ENCODE measurements at places on chromosomes 5 and 9. TPM values are rescaled to one million over a fixed set of nuclear protein-coding genes. Genes with fewer than 3 reads are reported as not detected.

DNA sequence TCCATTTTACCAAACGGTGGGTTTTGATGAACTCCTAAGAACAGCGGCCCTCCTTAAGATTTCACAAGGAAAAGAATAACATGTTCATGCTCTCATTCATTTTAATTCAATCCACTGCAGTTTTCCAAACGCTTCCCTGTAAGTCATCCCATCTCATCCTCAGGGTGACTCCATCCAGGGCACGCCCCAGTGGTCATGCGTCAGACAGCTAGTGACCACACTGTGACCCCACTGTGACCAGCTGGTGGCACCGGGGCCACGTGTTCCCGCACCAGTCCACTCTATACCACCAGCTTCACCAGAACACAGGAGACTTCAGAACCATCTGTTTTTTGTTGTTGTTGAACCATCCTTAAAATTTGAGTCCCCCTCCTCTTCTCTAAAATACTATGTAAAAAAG lies 14.3 kb downstream of the ATPSCKMT start:
- no peak for DNase-seq
- H3K36me3 ChIP-seq: peaks cover 11% of the 10 kb centered on the region
- no peak overlapping the region for H3K4me3 ChIP-seq
- no peak overlapping the region for H3K27ac ChIP-seq
- no peaks in the 10 kb centered on the region for H3K27me3 ChIP-seq

GRCh38 chr5:149636191-149636860 lies 55.0 kb downstream of the ARHGEF37 start:
- no peaks in the 10 kb centered on the region for H3K27me3 ChIP-seq
- peaks cover 48% of the 10 kb centered on the region for H3K4me1 ChIP-seq
- H3K27ac ChIP-seq: no peak overlapping the region
- no peak for DNase-seq
- H3K4me3 ChIP-seq: no peak overlapping the region

DNA sequence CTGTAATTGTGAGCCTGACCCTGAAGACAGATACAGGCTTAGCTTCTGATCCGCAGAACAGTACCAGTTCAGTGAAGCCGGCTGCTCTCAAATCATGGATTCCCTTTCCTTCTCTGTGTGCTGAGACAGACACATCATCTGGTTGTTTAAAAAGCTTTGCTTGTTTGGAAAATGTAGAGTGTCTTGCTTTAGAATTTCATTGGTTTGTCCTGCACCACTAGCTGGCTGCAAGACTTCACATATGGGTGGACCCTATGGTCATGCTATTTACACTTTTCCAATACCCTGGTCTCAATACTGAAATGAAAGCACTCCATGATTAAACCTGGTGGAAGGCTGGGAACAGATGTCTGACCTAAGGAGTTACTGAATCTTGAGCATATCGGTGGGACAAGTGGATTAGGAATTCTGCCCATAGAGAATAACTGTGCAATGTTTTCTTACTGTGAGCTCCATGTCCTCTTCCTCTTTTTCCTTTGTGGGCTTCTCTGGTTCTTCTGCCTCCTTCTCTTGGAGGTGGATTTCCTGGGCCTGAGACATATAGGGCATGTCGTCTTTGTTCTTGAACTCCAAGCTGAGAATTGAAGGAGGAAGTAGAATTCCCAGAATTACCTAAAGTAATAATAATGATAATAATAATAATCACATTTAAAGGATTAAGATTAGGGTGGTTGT lies 201.1 kb upstream of the KLF9 start:
- no peak overlapping the region for H3K27ac ChIP-seq
- no peak overlapping the region for H3K4me3 ChIP-seq
- H3K36me3 ChIP-seq: peaks cover 1% of the 10 kb centered on the region
- peaks cover 35% of the 10 kb centered on the region for H3K4me1 ChIP-seq
- H3K27me3 ChIP-seq: no peaks in the 10 kb centered on the region

DNA sequence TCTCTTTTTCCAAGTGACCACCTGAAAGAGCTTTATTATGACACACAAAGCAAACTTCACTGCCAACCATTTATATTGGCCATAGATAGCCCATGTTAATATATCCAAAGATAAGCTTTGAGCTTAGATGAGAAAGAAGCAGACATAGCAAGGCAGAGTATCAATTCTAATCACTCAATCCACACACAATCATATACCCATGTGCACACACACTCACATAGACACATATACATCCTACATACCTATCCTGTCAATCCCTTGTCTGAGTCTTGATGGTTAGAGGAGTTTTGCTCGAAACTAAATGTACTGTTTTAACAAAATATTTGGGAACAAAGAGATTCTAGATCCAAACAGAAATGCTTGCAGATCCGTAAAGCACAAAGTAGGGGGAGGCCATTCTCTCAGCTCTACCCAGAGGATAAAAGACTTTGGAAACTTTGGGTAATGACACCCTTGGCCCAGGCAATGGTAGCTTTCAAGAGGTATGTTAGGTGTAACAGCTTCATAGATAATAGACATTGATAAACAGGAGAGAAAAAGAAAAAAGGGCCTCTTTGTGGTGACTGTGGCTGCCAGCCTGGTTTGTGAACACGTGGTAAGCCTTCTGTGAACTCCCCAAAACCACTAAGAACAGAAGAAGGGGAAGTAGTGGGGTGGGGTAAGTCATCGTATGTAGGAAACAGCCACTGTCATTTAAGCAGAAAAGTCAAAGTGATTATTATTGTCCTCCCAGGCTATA lies 121.6 kb downstream of the TLR4 start:
- peaks cover 19% of the 10 kb centered on the region for H3K27me3 ChIP-seq
- no peak overlapping the region for H3K4me3 ChIP-seq
- DNase-seq: no peak
- no peak overlapping the region for H3K27ac ChIP-seq
- no peaks in the 10 kb centered on the region for H3K4me1 ChIP-seq

GRCh38 chr9:109745335-109746283 lies 34.4 kb upstream of the PALM2AKAP2 start:
- peaks cover 46% of the 10 kb centered on the region for H3K4me1 ChIP-seq
- H3K27ac ChIP-seq: peak overlapping the region; percentile 77
- H3K36me3 ChIP-seq: no peaks in the 10 kb centered on the region

DNA sequence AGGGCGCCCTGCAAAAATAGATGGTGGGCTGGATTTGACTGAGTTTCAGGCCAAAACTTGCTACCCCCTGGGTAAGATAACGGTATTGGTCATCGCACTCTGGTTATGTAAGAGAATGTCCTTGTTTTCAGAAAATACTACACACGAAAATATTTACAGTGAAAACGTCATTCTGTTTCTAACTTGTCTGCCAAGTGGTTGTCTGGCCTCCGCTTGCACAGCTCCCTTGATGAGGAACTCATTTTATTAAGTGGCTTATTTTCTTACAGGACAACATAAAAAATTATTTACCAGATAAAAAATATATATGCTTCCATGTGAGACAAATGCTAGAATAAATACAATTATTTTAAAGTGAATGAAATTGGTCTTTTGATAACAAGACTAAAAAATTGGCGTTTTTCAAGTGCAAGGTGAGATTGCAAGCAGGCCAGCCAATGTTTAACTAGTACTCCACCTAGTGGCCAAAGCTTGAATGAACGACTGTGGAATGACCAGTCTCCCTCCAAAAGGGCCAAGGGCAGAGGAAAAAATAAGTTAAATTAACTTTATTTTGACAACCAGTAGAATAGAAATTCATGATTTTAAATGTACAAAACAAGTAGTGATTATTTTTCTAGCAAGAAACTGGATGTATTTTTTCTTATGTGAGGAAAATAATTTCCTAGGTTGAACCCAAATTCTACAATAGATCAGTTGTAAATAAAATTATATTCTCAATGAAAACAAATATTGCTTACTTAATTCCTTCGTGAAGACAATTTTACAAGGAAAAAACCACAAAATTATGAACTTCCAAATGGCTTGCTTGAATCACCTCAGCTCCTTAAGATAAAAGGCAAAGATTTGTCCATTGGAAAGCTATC lies 93.2 kb downstream of the ZFAND5 start:
- no peaks in the 10 kb centered on the region for H3K4me1 ChIP-seq
- H3K27ac ChIP-seq: no peak overlapping the region
- peaks cover 21% of the 10 kb centered on the region for H3K27me3 ChIP-seq
- no peaks in the 10 kb centered on the region for H3K36me3 ChIP-seq
- H3K4me3 ChIP-seq: no peak overlapping the region

GRCh38 chr5:1919209-1919566 lies 36.5 kb upstream of the IRX4 start:
- no peaks in the 10 kb centered on the region for H3K36me3 ChIP-seq
- no peak overlapping the region for H3K27ac ChIP-seq
- peaks cover 18% of the 10 kb centered on the region for H3K27me3 ChIP-seq
- no peak overlapping the region for H3K4me3 ChIP-seq
- no peaks in the 10 kb centered on the region for H3K4me1 ChIP-seq
- DNase-seq: no peak

GRCh38 chr5:38790268-38790667 lies 55.5 kb upstream of the OSMR start:
- peaks cover 5% of the 10 kb centered on the region for H3K27me3 ChIP-seq
- H3K4me3 ChIP-seq: no peak overlapping the region
- peaks cover 6% of the 10 kb centered on the region for H3K4me1 ChIP-seq

GRCh38 chr5:178227138-178227659 lies 5.4 kb downstream of the PHYKPL start:
- H3K4me1 ChIP-seq: peaks cover 36% of the 10 kb centered on the region
- no peak overlapping the region for H3K27ac ChIP-seq
- peaks cover 33% of the 10 kb centered on the region for H3K36me3 ChIP-seq
- H3K27me3 ChIP-seq: no peaks in the 10 kb centered on the region
- peak; percentile 41 for DNase-seq
- H3K4me3 ChIP-seq: no peak overlapping the region

GRCh38 chr9:89021154-89021803 lies 30.0 kb downstream of the S1PR3 start:
- peaks cover 20% of the 10 kb centered on the region for H3K4me1 ChIP-seq
- DNase-seq: no peak
- H3K27ac ChIP-seq: peak overlapping the region; percentile 60
- H3K27me3 ChIP-seq: no peaks in the 10 kb centered on the region
- H3K36me3 ChIP-seq: no peaks in the 10 kb centered on the region

GRCh38 chr5:72621576-72621975 lies 114.4 kb upstream of the ZNF366 start:
- DNase-seq: no peak
- H3K27ac ChIP-seq: no peak overlapping the region
- H3K27me3 ChIP-seq: no peaks in the 10 kb centered on the region
- peaks cover 37% of the 10 kb centered on the region for H3K4me1 ChIP-seq

DNA sequence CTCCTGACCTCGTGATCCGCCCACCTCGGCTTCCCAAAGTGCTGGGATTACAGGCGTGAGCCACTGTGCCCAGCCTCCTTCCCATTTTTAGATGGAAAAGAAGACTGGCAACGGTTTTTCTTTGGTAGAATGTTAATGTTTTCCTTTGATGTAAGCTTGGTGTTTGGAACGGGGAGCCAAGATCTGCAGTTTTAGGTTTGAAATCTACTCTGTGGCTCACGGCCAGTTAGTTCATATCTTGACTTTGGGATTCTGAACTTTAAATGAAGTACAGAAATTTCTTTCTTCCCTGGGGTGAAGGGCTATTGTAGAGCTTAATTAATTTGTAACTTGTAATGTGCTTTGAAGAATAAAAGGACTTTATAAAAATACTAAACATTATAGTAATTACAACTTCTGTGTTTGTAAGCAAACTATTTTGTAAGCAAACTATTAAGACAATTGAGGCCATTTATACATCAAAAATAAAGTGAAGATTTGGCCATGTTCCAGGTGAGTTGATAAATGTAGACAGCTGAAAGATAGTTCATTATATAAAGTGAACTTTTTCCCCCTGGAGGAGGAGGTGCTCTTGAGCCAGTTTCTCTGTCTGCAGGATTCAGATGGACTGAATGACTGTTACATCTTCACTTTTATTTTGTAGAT lies 117.1 kb upstream of the TUT7 start:
- no peak for DNase-seq
- no peaks in the 10 kb centered on the region for H3K36me3 ChIP-seq
- no peak overlapping the region for H3K4me3 ChIP-seq

DNA sequence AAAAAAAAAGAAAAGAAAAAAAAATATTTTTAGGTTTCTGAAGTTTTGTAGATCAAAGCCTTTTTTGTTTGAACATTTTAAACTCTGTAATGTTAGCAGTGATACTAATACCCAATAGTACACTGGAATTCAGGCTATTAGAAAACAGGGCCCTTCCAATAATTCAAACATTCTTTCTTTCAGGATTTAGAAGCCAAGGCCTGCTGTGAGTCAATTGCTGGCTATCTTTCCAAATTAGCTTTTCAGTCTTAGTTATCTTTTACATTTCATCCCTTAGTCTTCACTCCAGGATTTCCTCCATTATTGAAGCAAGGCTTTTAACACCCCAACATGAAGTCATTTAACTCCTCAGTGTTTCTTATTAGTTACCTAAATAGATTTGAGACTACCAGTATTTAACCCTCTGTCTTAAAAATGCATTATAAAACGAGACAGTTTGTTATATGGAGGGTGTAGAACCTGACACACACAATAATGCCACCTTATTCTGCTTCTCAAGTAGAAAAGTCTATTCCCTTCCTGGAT lies 951.9 kb upstream of the DMAC1 start:
- no peak for DNase-seq
- no peak overlapping the region for H3K27ac ChIP-seq
- no peak overlapping the region for H3K4me3 ChIP-seq
- no peaks in the 10 kb centered on the region for H3K36me3 ChIP-seq
- H3K4me1 ChIP-seq: peaks cover 11% of the 10 kb centered on the region

- peaks cover 3% of the 10 kb centered on the region for H3K36me3 ChIP-seq
- H3K4me3 ChIP-seq: no peak overlapping the region
- H3K4me1 ChIP-seq: peaks cover 47% of the 10 kb centered on the region
- no peaks in the 10 kb centered on the region for H3K27me3 ChIP-seq
Observed at GRCh38 chr5:114174837-114175236, 187.0 kb upstream of the KCNN2 start.

DNA sequence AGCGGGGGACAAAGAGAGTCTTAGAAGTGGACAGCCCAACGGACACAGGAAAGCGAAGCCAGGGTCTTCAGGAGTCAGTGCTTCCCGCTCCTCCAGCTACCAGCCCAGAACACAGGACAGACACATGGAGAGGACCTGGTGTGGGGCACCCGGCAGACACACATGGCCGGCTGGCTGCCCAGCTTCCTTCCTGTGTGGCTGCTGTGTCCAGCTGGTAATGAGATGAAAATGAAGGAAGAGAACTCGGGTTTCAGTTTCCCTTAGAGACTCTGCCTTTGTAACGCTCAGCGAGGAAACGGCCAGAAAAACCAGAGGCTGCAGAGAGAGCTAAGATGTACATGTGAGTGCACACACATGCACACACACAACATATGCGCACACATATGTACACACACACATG lies 87.5 kb downstream of the SECISBP2 start:
- H3K4me3 ChIP-seq: no peak overlapping the region
- H3K36me3 ChIP-seq: no peaks in the 10 kb centered on the region
- DNase-seq: no peak
- H3K27ac ChIP-seq: no peak overlapping the region
- H3K27me3 ChIP-seq: no peaks in the 10 kb centered on the region

The TEX48 gene
- total RNA-seq: not detected

The LMX1B gene
- 0.17 TPM for total RNA-seq

The HK3 gene
- not detected for total RNA-seq

The IL33 gene
- not detected for total RNA-seq

The PCDHGB2 gene
- total RNA-seq: 1.0 TPM

The GMCL2 gene
- total RNA-seq: not detected

The RNF183 gene
- not detected for total RNA-seq

The ARHGEF39 gene
- 0.85 TPM for total RNA-seq

The TCF7 gene
- total RNA-seq: 1.2 TPM
